LNCaP clone FGC (cell line): ENCODE measurements at places on chromosomes 1 and 21.
A peak's percentile ranks its signal among the peaks of the same experiment; 100 is the strongest.

DNA sequence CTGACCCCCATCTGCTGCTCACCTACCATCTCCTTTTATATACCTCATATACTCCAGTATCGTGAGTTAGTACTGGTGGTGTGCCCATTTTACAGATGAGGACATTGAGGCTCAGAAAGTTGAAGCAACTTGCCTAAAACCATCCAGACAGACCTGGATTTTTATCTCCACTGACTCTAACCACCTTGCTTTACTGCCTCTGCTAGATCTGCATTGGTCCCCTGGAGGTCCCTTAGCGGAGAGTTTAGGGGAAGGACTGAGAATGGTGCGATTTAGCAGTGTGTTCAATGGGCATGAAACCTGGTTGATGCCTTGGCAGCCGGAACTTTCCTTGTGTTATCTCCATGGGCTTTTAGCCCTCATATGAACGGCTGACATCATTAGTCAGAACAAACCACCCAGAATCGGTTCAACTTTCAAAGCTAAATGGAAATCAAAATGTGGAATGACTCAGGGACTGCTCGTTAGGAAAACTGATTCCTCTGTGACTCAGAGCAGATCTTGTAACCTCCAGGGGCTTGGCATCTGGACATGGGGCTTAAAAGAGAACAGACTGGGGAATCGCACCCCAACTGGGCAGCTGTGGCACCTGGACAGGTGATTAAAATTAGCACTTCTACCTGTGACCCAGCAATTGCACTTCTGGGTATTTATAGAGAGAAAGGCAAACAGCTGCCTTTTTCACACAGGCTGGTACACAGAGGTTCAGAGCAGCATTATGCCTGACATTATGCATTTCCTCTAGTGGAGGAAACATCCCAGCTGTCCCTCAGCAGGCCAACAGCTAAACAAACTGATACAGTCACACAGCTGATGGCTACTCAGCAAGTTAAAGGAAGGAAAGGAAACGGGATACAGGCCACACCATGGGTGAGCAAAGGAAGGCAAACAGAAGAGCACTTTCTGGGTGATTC lies 25.3 kb downstream of the TMEM51 start:
- peak; percentile 34 for DNase-seq

GRCh38 chr1:165539306-165539705 lies 4.5 kb upstream of the LRRC52 start:
- no peak for DNase-seq

DNA sequence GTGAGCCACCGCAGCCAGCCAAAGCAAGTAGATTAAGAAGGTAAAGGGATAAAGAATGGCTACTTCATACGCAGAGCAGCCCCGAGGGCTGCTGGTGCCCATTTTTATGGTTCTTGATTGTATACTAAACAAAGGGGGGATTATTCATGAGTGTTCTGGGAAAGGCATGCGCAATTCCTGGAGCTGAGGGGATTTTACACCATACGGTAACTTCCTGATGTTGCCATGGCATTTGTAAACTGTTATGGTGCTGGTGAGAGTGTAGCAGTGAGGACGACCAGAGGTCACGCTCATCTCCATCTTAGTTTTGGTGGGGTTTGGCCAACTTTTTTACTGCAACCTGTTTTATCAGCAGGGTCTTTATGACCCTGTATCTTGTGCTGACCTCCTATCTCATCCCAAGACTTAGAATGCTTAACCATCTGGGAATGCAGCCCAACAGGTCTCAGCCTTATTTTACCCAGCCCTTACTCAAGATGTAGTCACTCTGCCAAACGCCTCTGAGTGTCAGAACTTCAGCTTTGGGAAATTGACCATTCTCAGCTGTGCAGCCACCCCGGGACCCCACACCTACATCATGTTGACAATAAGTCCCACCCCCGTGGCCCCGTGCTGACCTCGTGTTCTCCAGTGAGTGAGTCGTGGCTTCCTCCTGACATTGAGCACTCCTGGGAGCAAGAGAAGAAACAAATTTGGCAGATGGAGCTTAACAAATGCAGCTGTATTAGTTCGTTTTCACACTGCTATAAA lies 149.4 kb upstream of the COL6A1 start:
- DNase-seq = no peak

GRCh38 chr1:9426291-9426711 lies 113.0 kb upstream of the SLC25A33 start:
- no peak for DNase-seq

GRCh38 chr1:67646145-67647035 lies 38.6 kb upstream of the GADD45A start:
- DNase-seq = no peak

DNA sequence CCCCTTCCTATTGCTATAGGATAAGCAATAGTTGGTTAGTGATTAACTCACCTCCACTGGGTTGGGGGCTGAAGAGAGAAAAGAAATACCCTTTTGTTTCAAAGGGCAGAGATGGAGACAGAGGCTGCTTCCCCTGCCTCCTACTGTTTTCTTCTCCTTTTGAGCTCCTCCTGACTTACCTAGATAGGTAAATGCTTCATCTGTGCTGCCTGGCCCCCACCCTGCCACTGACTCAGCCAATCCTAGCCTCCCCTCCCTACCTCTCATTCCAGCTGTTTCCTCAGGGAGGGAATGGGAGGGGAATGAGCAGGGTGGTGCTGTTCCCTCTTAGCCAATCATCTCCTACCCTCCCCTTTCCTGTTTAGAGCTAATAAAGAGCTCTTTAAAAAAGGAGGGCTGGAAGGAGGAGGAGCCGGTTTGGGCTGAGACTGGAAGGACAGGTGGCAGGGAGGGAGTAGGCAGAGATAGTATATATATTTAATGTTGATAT lies at the start of gene C1orf116:
TSS of gene C1orf116 (minus strand) at position 229 of the 490 bp plus-strand sequence. CDS start 5,158 bp downstream, outside the sequence.
- DNase-seq = peak; percentile 99

GRCh38 chr1:50633465-50633864 lies 210.2 kb upstream of the DMRTA2 start:
- DNase-seq = peak; percentile 37

GRCh38 chr1:24849672-24850295 lies 80.3 kb downstream of the RUNX3 start:
- DNase-seq = no peak

GRCh38 chr21:35896060-35896459 lies 164.3 kb downstream of the SETD4 start:
- no peak for DNase-seq

DNA sequence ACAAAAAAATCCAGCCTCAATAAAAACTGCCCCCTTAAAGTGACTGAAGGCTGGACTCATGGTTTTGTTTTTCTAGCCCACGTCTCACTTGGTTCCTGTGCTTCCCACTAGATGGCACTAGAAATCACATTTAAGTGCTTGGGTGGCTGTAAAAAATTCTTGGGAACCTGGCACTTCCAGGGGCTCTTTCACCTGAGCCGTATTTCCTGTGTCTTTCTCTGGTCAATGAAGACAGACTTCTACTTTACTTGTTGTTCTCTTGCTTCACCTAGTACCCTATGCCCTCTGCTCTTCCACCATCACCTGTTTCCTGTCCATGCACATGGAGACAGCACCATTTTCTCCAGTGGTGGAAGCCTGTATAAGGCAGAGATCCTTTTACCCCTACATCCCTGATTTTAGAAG lies 20.0 kb downstream of the METTL13 start:
- DNase-seq = no peak
